NCI-H510A (cell line): ENCODE measurements at places on chromosomes 6 and 20.

- DNase-seq: no peak
These were observed 56.3 kb upstream of the LAMA2 start for GRCh38 chr6:128826606-128827005.

GRCh38 chr20:34461779-34462087 is 54.5 kb upstream of the DYNLRB1 start:
- DNase-seq: no peak

DNA sequence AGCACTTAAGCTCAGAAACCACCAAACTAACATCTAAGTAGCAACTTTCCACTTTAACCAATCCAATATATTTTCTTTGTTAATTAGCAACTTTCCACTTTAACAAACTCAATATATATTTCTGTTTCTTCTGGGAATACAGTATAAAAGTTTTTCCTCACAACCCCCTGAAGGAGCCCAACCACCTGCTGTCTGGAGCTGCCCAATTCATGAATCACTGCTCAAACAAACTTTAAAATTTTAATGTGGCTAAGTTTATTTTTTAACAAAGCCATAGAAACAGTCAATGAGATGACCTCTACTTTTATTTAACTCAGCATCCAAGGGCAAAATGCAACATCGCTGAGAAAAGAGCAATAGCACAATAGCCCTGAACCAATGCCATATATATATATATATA is 500.1 kb downstream of the EPM2A start:
- no peak for DNase-seq

- no peak for DNase-seq
These were observed 118.7 kb downstream of the CLIC5 start for GRCh38 chr6:45896783-45897441.

DNA sequence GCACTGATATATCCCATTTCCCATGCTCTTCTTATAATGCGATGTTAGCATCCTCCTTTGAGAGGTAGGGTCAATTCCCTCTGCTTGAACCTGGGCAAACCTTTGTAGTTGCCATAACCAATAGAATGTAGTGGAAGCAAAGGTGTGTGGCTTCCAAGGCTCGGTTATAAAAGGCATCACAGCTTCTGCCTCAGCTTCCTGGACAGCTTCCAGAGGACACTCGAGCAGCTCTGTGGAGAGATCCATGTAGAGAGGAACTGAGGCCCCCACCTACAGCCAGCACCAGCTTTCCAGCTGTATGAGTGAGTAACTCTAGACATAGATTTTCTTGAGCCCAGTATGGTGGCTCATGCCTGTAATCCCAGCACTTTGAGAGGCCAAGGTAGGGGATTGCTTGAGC is 36.7 kb downstream of the FGD2 start:
- DNase-seq: no peak

DNA sequence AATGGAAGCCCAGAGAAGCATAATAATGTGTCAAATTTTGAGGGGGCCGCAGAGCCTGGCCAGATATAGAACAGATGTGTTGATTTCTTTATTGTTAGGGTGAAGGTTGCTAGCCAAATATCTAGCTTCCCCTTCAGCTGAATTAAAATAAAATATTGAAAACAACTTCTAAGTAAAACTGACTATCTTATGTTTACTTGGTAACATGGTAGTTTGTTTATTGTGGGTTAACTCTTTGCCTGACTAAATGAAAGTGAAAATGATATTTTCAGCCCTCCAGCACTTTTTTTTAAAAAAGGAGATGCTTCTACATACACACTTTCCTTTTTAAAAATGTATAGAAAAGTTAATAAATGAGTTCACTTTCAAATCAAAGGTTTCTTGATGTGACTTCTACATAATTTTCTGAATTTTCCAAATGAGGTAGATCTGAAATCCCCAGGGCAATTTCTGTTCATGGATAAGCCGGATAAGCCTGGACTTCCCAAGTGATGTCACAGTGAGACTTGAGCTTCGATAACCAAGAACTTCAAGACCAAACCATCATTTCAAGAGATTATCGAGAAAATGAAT is 172.1 kb upstream of the OLIG3 start:
- DNase-seq: no peak

DNA sequence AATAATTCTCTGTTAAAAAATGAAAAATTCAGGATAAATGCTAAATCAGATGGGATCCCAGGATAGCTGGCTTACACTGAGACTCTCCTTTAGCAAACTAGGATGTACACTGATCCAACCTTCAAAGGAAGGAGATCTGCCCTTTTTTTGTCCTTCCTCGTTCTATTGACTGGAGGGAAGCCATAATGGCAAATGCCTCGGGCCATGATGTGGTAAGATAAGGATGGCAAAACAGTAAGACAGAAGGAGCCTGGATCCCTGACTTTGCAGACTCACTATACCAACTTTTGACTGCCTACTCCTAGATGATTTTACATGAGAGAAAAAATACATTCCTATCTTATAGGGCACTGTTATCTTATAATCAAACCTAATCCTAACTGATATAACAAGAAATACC is 156.9 kb upstream of the BEND3 start:
- no peak for DNase-seq

DNA sequence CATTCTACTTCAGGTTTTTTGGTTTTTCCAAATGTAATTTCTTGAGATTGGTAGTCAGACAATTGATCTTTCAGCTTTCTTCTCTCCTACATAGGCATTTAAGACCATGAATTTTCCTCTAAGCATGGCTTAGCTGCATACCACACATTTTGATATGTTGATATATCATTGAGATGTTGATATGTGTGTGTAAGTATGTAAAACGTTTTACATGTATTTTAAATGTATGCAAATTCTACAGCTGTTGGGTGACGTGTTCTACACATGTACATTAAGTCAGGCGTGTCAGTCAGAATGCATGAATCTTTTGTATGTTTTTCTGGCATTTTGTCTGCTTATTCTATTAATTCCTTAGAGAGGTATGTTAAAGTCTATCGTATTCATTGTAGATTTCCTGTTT is 228.2 kb downstream of the CDH26 start:
- DNase-seq: no peak

- DNase-seq: no peak
These were observed 22.7 kb upstream of the TMEM181 start for GRCh38 chr6:158536891-158537798.

DNA sequence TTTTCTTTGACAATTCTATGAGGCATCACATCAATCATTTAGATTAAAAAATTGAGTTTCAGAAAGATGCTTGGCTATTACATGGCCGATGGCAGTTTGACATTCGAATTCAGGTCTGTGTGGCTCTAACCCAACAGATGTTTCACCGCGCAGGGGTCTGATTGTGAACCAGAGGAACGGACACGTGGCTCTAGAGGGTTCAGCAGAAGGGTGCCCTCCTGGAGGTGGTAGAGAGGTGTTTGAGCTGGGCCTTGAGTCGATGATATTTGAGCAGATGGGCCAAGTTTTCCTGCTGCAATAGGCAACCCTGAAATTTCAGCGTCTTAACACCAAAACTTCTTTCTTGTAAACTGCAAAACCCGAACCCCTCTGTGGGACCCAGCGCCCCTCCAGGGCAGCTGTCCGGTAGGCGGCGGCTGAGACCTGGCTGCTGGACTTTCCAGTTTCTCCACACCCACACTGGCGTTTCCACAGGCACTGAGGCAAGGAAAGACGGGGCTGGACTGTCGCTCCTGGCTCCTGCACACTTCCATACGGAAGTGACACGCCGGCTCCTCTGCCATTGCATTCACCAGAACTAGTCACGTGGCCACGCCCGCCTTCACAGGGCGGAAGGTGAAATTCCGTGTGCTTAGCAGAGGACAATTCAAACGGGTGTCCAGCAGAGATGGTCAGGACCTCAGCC is 11.3 kb upstream of the AFDN start:
- no peak for DNase-seq

DNA sequence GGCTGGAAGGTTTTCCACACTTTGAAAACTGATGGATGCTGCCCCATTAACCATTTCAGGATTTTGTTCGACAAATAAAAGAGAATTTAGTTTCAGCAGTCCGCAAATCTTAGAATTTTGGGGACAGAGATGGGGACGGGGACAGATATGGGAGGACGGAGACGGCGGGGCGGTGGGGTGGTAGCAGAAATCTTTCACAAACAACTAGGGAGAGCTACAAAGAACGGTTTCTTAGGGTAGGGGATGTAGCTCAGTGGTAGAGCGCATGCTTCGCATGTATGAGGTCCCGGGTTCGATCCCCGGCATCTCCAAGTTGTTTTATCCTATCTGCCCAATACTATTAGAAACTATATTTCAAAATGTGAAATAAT is 15.1 kb downstream of the HMGN4 start:
- peak; percentile 10 for DNase-seq

GRCh38 chr6:127212376-127212775 is 54.3 kb upstream of the RNF146 start:
- DNase-seq: no peak

GRCh38 chr20:41228858-41229257 is 88.7 kb downstream of the ZHX3 start:
- no peak for DNase-seq

GRCh38 chr20:54475334-54476168 is at the start of gene DOK5:
Gene DOK5 (plus strand): TSS chr20:54475593. CDS start chr20:54475947, 354 bp downstream.
- DNase-seq: no peak

- no peak for DNase-seq
These were observed 190.9 kb upstream of the FOXA2 start for GRCh38 chr20:22775256-22775655.

- no peak for DNase-seq
These were observed 104.6 kb downstream of the HMGCLL1 start for GRCh38 chr6:55474382-55474781.

DNA sequence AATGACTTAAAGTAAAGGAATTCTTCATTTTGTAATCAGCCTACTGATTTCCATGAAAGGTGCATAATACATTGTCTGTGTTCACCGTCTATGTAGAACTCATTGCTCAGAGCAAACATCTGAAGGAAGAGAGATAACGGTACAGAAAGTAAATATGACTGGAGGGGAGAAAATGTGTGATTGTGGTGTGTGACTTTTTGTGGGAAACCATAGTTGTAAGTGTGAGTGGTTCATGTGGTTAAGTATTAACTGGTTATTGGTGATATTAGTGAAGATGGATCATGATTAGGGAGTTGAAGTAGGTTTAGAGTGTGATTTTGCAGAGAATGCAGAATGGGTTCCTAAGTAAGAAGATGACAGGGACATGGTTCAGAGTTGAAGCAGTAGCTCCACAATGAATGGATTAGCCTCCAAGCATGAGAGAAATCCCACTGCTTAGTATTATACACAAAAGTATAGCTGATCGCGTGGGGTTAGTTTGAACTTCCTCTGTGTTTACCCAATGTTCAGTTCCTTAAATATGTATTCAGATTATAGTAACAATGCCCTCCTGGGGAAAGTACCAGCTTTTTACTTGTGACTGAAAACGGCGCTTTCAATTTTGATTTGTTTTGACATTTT is 368.9 kb downstream of the UTRN start:
- no peak for DNase-seq

DNA sequence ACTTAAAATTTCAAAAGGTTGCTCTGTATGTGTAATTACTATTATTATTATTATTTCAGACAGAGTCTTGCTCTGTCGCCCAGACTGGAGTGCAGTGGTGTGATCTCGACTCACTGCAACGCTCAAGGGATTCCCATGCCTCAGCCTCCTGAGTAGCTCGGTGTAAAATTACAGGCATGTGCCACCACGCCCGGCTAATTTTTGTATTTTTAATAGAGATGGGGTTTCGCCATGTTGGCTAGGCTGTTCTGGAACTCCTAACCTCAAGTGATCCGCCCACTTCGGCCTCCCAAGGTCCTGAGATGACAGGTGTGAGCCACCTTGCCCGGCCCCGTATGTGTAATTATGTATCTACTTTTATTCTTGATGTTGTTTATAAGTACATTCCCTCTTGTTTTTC is 65.3 kb upstream of the ZNF217 start:
- DNase-seq: no peak

DNA sequence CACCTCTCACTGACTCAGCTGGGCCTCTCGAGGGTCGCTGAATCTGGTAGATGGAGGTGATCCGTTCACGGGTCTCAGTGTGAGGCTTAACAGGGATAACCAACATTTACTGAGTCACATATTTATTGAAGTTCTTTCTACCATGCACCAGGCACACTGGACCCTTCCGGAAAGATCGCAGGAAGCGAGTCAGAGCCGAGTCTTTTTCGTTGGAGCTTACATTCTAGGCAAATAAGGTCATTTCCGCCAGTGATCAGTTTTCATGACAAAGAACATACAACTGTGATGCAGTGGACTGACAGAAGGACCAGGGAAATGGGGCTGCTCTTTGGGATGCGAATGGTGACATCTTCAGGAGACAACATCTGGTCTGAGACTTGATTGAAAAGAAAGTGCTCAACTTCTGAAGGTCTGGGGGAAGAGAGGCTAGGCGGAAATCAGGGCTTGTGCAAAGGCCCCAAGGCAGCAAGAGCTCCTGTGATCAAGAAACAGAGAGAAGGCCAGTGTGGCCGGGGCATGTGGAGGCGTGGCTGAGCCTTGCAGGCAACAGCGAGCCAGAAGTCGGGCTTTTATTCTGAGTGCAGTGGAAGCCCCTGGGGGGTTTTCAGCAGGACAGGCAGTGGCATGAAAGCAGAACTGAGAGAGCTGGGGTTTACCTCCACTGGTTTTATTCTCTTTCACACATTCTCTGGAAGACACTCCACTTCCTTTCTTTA is 56.7 kb downstream of the APCDD1L start:
- no peak for DNase-seq

DNA sequence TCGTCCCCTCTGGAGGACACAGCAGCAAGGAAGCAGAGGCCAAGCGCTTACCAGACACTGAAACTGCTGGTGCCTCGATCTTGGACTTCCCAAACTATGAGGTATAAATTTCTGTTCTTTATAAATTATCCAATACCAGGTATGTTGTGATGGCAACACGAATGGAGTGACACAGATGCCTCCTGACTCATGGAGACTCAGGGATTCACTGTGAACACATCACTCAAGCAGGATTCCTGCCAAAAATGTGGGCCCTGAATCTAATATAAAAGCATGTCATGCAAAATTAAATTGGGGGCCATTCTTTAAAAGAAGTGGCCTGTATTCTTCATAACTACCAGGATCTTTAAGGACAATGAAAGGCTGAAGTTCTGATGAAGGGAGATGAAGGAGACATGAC is 52.5 kb upstream of the SLC22A23 start:
- no peak for DNase-seq

DNA sequence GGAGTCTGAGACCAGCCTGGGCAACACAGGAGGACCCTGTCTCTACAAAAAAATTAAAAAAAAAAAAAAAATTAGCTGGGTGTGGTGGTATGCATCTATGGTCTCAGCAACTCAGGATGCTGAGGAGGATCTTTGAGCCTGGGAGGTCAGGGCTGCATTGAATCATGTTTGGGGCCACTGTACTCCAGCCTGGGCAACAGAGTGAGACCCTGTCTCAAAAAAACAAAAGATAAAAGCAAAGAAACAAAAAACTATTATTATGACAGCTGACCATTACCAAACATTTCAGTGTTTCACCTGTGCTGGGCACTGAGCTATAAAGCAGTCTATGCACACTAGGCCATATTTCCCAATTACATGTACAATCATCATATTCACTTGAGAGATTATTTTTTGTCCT is 35.7 kb downstream of the COX4I2 start:
- no peak for DNase-seq

- no peak for DNase-seq
These were observed 31.5 kb upstream of the RIPOR2 start for GRCh38 chr6:24967211-24967610.
